M059J (cell line): ENCODE measurements at places on chromosomes 13 and 19. TPM values are rescaled to one million over a fixed set of nuclear protein-coding genes. Genes with fewer than 3 reads are reported as not detected.

DNA sequence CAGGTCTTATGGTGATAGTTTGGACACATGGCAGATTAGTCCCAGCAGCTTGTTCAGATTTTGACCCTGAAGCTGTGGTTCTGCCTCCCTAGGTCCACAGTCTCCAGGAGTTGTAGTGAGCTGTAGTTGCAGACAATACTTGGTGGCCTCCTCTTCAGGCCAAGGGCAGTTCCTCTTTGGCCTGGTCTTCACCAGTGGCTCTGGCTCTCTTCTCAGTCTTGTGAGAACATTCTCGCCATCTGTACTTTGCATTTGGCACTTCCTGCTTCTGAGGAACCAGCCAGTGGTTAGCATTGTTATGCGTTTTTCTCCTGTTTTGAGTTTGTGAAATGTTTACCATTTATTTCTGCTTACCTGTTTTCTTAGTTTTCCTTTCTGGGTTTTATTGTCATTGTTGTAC is 40.7 kb downstream of the PCCA start:
- no peak for DNase-seq

DNA sequence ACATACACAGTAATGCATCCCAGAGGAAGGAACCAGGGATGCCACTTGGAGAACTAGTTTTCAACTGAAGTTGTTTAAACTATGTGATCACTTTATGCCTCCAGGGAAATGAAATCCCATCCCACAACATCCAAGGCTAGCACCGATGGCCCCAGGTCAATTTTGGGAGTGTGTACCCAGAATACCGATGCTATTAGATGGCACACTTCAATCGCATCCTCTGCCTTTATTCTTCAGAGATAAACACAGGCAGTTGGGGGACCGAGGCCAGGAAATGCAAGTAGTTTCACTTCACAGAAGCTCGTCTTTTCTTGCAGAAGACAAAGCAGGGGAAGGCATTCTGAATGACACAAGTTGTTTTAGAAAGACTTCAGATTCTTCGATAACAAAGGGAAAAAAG is 13.8 kb downstream of the STK24 start:
- no peak for DNase-seq

DNA sequence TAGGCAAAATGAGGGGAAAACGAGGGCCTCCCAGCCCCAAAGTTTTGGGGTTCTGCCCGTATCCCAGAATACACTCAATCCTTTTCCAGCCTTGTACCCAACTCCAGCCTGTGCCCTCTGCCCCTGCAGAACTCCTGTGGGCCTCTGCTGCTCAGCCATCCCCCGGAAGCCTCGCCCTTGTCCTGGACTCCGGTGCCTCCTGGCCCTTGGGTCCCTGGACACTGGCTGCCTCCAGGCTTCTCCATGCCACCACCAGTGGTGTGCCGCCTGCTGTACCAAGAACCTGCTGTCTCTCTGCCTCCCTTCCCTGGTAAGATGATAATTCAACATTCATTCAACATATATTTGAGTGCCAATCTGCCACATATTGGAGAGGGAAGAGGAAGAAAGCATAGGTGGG is 3.8 kb downstream of the DMRTC2 start:
- no peak for DNase-seq

GRCh38 chr19:49677231-49677900 is at the start of gene PRMT1:
PRMT1 (plus strand) TSS chr19:49677271; CDS start chr19:49677281, 10 bp downstream.
- DNase-seq: peak; percentile 30

DNA sequence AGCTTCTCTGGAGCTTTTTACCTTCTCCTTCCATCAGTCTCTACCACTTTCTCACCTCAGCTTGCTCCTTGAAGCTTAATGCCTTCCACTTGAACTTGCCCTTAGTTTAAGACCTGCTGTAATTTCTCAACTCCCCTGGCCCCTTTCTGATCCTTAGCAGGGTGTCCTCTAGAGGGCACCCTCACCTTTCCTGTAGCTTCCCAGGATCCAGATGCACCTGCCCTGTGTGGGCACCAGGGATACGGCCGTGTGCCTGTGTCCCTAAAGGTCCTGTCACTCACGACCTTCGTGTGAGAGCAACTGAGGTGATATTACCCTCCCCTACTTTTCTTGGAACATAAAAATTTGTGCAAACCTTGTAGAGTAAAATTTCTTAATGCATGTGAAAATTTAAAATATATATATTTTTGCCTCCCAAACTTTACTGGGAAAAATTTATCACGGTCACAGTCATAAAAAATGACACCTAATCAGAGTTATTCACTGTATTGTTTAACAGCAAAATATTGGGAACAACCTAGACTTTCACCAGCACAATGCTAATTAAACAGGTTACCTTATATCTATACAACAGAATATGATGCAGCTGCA is 46.4 kb downstream of the PSG3 start:
- DNase-seq: peak; percentile 68

DNA sequence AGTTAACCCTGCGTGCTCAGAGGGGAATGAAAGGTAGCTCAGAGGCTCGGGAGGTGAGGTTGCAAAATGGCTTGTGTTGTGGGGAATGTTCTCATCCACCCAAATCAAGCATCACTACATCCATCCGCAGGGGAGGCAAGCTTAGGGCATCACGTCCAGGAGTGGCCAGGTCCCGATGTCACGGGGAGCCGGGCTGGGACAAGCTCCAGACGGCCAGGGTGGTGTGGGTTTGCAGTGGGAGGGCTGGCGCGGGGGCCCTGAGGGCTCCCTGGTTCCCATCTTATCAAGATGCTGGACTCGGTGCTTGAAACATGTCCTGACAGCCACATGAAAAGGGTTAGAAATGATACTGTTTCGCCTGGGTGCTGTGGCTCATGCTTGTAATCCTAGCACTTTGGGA is 25.8 kb downstream of the EPN1 start:
- no peak for DNase-seq

GRCh38 chr19:30036154-30037129 is 94.4 kb downstream of the URI1 start:
- peak; percentile 55 for DNase-seq

DNA sequence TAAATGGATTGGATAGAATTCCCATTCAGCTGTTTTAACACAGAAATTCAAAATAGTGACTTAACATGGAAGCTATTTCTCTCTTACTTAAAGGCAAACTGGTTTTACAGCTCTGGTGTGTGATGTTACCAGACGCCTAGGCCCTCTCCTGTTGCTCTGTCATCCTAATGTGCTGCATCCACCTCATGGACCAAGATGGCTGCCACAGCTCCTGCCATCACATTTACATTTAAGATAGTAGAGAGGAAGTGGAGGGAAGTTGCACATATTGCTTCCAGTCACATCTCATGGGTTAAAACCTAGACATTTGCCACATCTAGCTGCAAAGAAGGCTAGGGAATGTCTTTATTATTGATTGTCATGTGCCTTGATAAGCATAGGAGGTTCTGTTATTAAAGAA is 157.5 kb downstream of the OXGR1 start:
- DNase-seq: no peak

DNA sequence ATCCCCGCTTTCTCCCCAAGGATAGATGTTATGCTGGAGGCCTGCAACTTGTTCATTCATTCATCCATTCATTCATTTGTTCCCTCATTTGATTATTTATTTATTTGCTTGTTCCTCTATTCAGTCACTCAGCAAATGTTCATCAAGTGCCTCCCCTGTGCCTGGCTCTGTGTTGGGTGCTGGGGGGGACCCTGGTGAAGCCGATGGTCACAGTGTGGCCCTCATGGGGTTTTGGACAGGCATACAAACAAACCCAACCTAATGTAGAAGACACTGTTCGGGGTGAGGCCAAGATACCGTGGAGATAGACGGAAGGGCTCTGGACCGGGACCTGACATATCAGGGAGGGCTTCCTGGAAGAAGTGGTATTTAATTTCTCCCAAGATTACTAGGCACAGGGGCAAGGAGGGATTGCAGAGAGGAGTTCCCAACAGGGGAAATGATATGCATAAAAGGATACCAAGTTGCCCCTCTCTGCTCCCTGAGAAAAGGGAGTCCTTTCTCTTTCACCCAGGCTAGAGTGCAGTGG is 58.1 kb downstream of the ZNF536 start:
- DNase-seq: no peak

DNA sequence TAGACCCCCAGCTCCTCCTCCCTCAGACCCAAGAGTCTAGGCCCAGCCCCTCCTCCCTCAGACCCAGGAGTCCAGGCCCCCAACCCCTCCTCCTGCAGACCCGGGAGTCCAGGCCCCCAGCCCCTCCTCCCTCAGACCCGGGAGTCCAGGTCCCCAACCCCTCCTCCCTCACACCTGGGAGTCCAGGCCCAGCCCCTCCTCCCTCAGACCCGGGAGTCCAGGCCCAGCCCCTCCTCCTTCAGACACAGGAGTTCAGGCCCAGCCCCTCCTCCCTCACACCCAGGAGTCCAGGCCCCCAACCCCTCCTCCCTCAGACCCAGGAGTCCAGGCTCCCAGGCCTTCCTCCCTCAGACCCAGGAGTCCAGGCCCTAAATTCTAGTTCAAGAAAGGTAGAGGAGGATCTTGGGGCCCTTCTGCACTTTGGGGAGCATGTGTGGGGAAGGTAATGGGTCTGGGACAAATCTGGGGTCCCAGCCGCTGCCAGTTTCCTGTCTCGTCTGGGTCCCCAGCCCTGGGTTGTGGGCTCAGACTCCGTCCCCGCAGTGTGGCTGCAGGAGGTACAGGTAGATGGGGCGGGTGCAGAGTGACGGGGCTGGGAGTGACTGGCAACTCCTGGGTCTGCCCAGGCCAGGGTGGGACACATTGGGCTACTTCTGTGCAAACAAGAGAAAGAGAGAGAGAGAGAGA is 3.2 kb upstream of the TMEM190 start:
- DNase-seq: peak; percentile 64

GRCh38 chr19:21587117-21587461 is 81.7 kb downstream of the ZNF429 start:
- no peak for DNase-seq

DNA sequence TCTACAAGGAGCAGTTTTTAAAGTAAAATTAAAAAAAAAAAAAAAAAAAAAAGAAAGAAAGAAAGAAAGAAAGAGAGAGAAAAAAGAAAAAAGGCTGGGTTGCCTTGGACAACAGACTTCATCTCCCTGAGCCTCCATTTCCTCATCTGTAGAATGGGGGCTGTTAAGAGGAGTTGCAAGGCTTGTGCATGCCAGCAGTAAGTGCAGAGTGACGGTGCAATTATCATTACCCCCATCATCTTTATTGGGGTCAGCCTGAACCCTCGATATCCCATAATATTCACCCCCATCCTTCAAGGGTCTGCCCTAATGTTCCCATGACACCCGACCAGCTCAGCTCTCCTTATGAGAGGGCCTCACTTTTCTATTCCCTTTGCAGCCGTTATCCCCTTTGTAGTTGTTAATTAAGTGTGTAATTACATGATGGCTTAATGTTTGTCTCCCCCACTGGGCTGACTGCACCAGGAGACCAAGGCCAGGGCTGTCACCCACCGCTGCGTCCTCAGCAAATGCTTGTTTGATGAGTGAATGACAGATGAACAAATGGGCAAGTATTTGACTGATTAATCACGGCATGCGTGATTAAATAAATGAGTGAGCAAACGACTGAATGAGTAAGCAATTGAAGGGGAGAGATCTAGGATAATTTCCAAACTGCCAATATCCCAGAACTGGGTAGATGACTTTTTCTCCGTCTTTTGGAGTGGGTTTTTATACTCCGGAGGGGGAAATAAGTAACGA is 10.1 kb downstream of the FOSB start:
- no peak for DNase-seq

GRCh38 chr13:30664689-30665275 is 47.1 kb downstream of the USPL1 start:
- no peak for DNase-seq

- DNase-seq: no peak
Observed at GRCh38 chr13:40960716-40961115, 58.4 kb downstream of the ELF1 start.

Gene CCDC8
- total RNA-seq: not detected in 2 replicates

Gene WDR18
- 48.9 and 70.4 TPM in 2 replicates for total RNA-seq

Gene MISP
- total RNA-seq: 0.37 and 0.79 TPM in 2 replicates
